CD4-positive, alpha-beta T cell treated with Interleukin-1 beta for 1 hour (primary cell): ENCODE measurements at places on chromosomes 6 and 20.

- peak; percentile 48 for DNase-seq
Measured at GRCh38 chr20:38303908-38304379, at the start of gene BPI. Gene BPI (plus strand): TSS chr20:38304156. CDS start chr20:38304224, 68 bp downstream.

GRCh38 chr20:10433014-10433622, 904 bp downstream of the MKKS start:
- DNase-seq: no peak

GRCh38 chr6:91694016-91694654, 1107.3 kb upstream of the MAP3K7 start:
- no peak for DNase-seq

DNA sequence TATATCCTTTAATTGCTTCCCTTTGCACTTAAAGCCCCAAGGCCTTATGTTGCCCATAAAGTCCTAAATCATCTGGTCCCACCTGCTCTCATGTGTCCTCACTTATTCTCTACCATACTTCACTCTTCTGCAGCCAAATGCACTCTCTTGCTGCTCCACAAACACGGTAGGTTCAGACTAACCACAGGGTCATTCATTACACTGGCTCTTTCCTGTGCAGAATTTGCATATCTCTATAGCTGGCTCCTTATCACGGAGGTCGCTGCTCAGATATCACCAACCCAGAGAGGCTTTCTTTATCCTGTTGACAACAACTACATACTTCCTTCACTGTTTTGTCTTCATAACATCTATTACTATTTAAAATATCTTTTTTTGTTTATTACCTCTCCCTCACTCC, 86.8 kb downstream of the MOXD1 start:
- DNase-seq: no peak

DNA sequence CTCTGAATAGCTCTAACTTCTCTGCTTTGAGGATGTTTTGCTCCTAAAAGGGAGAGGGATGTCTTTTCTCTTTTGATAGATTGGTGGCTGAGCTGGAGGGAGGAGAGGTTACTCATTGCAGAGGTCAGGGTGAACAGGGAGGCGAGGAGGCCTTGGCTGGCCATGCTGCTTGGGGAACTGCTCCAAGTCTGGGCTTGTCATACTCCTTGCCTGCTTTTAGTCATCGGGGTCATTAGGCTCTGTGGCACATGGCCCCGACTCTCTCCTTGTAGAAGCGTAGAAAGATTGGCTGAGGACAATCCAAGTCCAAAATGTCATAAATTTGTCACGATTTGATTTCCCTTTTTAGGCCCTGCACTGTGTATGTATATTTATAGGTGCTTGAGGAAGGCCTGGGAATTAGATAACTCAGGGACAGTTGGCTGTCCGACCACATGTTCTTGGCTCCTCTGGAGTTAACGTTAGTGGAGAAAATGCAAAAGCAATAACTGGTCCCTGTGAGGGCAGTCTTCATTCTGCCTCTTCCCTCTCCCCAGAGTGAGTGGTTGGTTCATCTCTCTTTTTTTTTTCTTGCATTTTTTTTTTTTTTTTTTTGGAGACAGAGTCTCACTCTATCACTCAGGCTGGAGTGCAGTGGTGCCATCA, 160.1 kb downstream of the SCP2D1 start:
- no peak for DNase-seq

- DNase-seq: no peak
Measured at GRCh38 chr6:72825315-72825911, 203.5 kb downstream of the KCNQ5 start.
